ENCODE measurements at places on chromosomes 16 and 17.

DNA sequence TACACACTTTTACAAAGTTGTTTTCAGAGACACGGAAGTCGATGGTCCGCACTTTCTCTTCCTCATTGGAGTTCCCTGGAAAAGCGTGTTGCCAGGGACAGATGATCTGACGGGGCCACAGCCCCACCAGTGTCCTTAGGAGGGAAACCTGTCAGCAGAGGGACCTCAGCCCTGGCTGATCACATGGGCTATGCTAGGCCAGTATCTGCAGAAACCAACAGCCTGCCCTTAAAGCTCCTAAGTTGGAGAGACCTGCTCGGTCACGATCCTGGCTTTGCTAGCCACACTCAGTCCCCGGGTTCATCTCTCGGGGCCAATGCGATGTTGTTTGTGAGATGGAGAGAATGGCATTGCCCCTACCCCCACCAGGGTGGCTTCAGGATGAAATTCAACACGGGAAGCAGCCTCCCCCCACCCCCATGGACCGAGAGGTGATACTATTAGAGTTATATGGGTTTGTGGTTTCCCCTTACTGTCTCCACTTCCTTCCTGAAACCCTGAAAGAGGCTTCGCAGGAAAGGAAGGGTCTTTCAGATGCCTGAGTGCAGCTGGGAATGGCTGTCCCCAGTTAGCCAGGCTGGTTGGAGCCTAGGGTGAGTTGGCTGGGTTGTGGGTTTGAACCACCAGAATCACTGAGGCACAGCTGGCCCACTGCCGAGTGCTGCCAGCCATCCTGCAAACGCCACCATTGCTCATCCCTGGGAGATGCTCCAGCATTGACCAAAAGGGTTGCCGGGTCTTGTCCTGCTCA, 16.6 kb downstream of the RMI2 start:
- DNase-seq: peak; percentile 55

DNA sequence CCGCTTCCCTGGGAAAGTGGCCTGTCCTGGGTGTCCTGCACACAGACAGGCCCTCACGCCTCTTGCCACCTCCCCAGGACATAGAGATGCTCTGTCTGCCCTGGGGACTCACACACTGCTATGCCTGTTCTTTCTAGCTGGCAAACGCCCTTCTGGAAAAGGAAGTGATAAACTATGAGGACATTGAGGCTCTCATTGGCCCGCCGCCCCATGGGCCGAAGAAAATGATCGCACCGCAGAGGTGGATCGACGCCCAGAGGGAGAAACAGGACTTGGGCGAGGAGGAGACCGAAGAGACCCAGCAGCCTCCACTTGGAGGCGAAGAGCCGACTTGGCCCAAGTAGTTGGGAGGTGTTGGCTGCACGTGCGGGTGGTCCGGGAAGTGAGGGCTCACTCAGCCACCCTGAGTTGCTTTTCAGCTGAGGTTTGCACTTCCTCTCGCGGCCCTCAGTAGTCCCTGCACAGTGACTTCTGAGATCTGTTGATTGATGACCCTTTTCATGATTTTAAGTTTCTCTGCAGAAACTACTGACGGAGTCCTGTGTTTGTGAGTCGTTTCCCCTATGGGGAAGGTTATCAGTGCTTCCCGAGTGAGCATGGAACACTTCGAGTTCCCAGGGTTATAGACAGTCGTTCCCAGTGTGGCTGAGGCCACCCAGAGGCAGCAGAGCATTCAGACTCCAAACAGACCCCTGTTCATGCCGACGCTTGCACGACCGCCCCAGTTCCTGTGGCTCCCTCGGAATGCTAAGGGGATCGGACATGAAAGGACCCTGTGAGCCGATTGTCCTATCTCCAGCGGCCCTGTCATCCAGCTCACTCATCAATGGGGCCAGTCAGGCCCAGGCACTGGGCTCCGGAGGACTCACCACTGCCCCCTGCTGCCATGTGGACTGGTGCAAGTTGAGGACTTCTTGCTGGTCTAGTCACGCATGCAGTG, 3.5 kb upstream of the RPL13 start:
- peak; percentile 88 for DNase-seq

DNA sequence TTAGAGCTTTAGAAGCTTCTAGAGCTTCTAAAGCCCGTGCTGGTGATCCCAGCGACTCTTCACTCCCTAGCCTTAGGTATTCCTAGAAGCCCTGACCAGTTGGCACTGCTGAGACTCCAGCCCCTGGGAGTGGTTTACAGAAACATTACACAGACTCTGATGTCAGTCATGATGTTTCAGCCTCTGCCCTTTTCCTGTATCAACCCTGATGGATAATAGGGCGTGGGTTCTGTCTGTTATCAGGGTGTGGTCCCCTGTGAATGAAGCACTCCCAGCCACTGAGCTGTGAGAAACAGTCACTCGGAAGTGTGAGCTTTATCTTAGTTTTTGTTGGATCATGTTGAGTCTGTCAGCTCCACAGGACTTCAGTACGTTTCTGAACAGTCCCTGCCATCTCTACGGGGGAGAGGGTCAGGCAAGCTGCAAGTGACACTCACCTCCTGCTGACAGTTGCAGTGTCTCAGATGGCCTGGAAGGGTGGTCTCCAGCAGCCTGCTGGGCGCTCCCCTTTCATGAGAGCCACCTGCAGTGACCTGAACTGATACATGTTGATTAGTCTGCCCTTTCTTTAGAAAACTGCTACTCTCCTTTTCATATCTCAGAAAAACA, 12.8 kb downstream of the GOSR2 start:
- DNase-seq: no peak

DNA sequence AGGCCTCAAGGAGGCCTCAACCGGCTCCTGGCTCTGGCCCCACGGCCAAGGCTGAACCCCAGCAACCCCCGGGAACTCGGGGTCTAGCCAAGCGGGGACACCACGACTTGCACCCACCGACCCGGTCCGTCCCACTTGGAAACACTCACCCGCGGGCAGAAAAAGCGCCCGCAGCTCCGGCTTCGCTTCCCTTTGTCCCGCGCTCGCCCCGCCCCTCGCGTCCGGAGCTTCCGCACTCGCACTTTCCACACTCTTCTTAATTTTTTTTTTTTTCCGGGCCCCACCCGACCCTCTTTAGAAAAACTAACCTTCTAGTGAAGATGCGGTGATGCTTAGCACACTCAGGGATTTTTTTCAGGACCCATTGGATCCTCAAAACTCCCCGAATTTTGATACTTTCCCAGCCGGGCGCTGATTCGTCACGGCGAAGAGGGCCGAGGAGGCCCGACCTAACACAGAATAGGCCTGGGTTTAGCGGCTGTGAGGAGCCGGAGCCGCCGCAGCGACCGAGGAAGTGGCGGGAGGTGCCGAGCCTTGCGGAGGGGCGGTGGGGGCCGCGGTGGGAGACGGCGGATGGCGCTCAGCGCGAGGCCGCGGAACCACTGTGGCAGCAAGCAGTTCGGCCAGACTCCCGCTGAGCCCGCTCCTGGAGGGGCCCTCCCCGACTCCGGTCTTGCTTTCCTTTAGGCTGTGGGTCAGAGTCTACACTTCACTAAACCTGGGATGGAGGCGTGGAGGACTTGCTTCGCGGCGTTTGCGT, at the start of gene SMARCE1:
SMARCE1 (minus strand) TSS at position 195 of the 760 bp plus-strand sequence. CDS start 2,016 bp downstream, outside the sequence.
- peak; percentile 77 for DNase-seq

- DNase-seq: no peak
These were observed 2.0 kb downstream of the CDIP1 start for GRCh38 chr16:4536391-4537106.

GRCh38 chr17:978103-979093, 1.2 kb downstream of the NXN start:
- DNase-seq: no peak

GRCh38 chr17:81520021-81520901, 7.7 kb upstream of the ACTG1 start:
- no peak for DNase-seq

DNA sequence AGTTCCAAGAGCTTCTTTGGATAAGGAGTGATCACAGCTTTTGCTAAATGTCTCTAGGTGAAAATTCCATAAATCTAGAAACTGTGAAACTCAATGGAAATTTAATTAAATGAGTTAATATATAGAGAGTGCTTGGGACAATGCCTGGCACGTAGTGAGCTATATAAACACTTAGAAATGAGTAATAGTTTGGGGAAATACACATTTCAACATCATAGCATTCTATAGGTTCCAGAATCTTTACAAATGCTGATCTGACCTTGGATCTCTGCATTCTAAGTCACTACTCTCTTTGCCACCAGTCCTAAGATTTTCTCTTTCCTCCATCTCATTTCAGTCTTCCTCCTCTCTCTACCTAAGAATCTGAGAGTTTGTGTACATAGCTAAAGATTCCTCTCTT, 175.6 kb downstream of the SOX9 start:
- no peak for DNase-seq

DNA sequence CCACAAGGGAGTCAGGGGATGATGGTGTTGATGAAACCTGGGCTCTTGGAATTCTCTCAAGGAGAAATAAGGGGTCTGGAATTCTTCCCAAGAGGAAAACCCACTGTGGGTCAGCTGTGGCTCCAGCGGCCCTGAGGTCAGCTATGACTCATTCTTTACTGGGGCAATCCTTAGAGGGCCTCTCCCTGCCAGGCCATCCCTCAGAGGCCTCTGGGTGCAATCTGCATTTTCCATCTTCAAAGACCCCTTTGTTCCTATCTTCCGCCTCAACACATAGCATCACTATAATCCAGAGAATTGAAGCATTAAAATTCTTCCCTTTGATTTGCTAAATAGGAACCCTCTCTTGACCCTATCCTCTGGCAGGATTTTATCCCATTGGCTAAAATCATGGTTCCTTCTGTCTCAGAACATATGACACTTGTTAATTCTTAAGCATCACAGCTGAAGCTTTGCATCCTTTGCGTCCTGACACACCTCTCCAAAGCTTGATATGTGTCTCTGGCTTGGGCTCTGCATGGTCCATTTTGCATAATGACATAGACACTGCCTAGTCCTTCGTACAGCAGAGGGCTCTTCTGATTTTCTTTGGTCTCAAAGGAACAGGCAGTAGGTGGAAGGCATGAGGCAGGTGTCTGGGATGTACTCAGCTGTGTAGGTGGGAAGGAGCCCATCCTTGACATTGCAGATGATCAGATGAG, 4.4 kb upstream of the KRT37 start:
- no peak for DNase-seq

GRCh38 chr17:58083491-58084316, 485 bp downstream of the DYNLL2 start:
- peak; percentile 66 for DNase-seq

DNA sequence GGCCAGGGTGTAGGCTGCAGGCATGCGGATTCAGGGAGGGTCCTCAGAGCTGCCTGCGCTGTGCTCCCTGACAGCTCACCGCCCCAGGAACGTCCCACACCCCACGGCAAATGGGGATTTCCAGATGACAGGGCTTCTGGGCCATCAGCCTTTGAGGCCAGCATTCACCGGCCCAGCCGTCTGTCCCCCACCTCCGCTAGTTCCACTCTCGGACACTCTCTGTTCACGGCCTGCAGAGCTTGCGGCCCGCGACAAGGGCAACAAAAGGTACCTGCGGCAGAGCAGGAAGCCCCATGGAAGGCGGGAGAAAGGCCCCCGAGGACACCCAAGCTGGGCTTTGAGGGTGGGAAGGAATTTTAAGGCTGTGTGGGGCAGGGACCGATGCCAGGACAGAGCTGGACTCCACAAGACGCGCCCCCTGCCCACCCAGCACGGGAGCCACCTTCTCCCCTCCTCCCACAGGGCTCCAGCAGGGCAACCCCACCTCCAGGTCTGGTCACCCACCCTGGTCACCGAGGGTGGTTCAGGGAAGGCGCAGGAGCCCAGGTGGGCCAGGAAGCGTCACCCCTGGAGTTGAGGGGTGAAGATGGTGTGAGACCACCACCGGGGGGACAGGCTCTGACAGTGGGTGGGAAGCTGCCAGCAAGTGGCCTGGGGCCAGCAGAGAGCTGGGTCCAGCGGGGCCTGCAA, 5.6 kb upstream of the CYBA start:
- DNase-seq: no peak

GRCh38 chr17:81099888-81100287, 64.9 kb downstream of the BAIAP2 start:
- DNase-seq: no peak

GRCh38 chr16:50252082-50252611, 14.2 kb upstream of the ADCY7 start:
- DNase-seq: no peak

DNA sequence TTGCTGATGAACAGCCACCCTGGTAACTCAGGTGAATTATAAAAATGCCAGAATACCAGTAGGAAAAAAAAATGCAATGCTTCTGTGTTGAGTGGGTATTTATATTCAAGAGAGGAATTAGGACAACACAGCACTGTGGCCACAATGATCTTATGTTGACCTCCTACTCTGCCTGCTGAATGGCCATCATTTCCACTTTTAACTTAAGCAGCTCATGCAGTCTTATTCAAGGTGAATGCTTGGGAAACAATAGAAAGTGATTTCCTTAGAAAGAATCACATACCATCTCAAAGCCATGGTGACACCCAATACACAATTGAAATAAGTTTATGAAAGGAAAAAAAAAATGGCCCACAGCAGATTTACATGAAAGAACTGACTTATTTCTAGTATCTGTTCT, 224.0 kb downstream of the CDH8 start:
- no peak for DNase-seq

DNA sequence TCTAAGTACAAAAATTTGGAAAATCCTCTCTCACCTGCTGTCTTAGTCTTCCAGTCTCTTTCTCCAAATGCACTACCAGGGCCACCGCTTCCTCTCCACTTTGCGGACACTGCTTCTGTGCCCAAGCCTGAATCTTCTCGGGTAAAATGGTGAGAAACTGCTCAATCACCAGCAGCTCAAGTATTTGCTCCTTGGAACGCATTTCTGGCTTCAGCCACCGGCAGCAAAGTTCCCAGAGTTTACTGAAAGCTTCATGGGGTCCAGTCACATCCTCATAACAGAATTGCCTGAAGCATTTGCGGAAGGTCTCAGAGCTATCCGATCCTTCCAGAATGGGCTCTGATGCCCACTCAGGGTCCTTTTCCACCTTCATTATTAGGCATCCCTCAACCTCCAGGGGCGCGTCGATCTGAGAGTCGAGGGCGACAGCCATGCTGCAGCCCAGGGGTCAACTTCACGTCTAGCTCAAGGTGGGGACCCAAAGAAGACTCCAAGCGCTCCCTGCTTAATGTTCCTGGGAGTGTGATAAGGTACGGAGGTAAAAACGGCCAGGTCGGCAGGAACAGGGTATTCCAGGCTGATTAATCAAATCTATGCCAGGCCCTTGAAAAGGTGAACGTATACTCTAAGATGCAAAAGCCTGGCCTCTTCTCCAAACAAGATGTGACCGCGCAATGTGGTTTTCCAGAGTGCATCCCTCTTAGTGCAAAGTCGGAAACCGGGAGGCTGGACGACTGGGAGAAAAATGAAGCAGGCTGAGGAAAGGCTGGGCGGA, 763 bp downstream of the ZKSCAN2 start:
- DNase-seq: peak; percentile 12

- DNase-seq: no peak
These were observed 713.8 kb upstream of the RBFOX1 start for GRCh38 chr16:6618874-6619273.
